ENCODE measurements at places on chromosomes 5 and 9. TPM values are rescaled to one million over a fixed set of nuclear protein-coding genes. Genes with fewer than 3 reads are reported as not detected.

DNA sequence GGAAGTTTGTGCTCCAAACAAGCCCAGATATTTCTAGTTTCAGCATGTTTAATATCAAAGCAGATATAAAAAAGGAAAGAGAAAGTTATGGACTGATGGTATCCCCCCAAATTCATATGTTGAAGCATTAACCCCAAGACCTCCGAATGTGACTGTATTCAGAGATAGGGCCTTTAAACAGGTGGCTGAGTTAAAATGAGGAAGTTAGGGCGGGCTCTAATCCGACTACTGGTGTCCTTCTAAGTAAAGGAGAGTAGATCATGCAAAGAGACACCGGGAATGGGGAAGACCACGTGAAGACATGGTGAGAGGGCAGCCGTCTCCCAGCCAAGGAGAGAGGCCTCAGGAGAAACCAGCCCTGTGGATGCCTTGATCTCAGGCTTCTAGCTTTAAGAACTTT is 324.1 kb upstream of the KIF2A start:
- H3K27me3 ChIP-seq = peaks cover 5% of the 10 kb centered on the region
- H3K36me3 ChIP-seq = no peaks in the 10 kb centered on the region
- H3K27ac ChIP-seq = no peak overlapping the region
- no peak for DNase-seq

DNA sequence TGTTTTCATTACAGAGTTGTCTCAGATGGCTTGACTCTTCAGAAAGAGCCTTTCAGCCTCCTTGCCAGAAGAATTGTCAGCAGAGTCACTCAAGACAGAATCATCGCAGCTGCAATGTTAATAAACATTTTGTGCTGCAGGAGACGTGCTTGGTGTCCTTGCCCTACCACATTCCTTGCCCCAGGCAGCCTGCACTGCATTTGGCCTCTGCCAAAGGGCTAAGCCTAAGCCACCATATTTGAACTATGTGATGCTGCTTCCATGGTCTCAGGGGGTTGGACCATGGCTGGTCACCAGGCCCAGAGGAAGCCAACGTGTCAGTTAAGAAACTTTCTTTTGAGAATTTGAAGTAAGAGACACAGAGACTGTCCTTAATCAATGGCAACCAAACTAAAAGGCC is 145.4 kb downstream of the ACTL7B start:
- H3K36me3 ChIP-seq = no peaks in the 10 kb centered on the region
- H3K27ac ChIP-seq = no peak overlapping the region
- H3K4me3 ChIP-seq = no peak overlapping the region
- DNase-seq = no peak

GRCh38 chr9:72509635-72510034 is 11.8 kb upstream of the TMC1 start:
- peak overlapping the region; percentile 87 for H3K27ac ChIP-seq
- peak overlapping the region; percentile 29 for H3K4me3 ChIP-seq
- H3K4me1 ChIP-seq = peaks cover 17% of the 10 kb centered on the region
- H3K36me3 ChIP-seq = no peaks in the 10 kb centered on the region

DNA sequence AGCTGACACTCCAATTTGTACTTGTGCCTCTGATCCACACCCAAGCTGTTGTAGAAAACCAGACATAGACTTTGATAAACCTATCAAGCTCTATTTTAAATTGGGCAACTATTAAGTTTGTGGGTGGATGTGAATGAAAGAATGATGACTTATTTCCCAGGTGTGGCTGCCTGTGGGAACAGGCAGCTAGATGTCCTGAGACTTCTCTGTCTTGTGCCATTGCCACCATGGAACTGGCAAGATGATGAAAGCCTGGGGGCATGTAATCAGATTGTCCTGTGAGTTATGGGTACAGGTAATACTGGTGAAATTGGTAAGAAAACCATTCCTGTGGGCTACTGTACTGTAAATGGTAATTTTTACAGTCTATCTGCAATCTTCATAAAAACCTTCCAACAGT is 57.5 kb downstream of the CEMIP2 start:
- H3K36me3 ChIP-seq = peaks cover 35% of the 10 kb centered on the region
- H3K4me1 ChIP-seq = peaks cover 17% of the 10 kb centered on the region
- no peak overlapping the region for H3K27ac ChIP-seq
- H3K4me3 ChIP-seq = no peak overlapping the region

- peaks cover 13% of the 10 kb centered on the region for H3K4me1 ChIP-seq
- H3K27me3 ChIP-seq = no peaks in the 10 kb centered on the region
- no peak overlapping the region for H3K4me3 ChIP-seq
- H3K36me3 ChIP-seq = peaks cover 41% of the 10 kb centered on the region
Observed at GRCh38 chr5:40716590-40716989, 36.9 kb downstream of the PTGER4 start.

- no peak for DNase-seq
- no peaks in the 10 kb centered on the region for H3K27me3 ChIP-seq
- peaks cover 7% of the 10 kb centered on the region for H3K4me1 ChIP-seq
- H3K27ac ChIP-seq = no peak overlapping the region
- H3K36me3 ChIP-seq = no peaks in the 10 kb centered on the region
- no peak overlapping the region for H3K4me3 ChIP-seq
Observed at GRCh38 chr9:134694368-134694665, 52.7 kb downstream of the COL5A1 start.

DNA sequence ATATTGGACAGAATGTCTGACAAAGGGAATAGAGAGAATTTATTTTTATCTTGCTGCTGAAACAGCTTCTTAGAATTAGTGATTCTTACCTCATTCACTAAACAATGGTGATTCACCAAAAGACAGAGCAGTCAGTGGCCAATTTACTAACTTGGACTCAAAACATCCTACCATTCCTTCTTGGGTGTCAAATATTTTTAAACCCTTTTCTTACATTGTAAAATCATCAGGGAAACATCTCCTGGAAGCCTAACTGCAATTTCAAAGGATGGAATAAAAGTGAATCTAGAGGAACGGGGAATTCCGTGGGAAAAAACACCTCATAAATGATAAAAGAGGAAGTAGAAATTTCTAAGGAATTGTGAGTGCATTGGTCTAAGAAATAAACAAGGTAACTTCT is 97.7 kb downstream of the LHFPL2 start:
- no peak overlapping the region for H3K27ac ChIP-seq
- H3K36me3 ChIP-seq = no peaks in the 10 kb centered on the region
- peaks cover 11% of the 10 kb centered on the region for H3K27me3 ChIP-seq
- H3K4me3 ChIP-seq = no peak overlapping the region

DNA sequence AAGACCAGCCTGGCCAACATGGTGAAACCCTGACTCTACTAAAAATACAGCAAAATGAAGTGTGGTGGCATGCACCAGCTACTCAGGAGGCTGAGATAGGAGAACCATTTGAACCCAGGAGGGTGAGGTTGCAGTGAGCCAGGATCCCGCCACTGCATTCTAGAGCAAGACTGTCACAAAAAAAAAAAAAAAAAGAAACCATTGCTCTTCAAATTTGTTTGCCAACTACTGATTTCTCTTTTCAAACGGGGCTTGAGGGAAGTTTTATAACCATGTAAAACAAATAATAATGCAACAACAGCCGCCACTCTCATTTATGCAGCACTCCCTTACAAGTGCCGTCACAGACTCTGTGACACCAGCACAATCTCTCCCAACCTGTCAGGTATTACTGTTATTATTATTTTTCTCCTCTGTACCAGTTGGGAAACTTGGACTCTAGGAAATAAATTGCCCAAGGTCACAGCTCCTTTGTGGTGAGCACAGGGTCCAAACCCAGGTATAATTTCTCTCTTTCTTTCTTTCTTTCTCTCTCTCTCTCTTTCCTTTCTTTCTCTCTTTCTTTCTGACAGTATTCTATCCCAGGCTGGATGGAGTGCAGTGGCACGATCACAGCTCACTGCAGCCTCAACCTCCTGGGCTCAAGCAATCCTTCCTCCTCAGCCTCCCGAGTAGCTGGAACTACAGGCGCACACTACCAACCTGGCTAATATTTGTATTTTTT is 25.4 kb downstream of the SERINC5 start:
- no peaks in the 10 kb centered on the region for H3K27me3 ChIP-seq
- no peak for DNase-seq
- peaks cover 72% of the 10 kb centered on the region for H3K4me1 ChIP-seq
- peak overlapping the region; percentile 77 for H3K27ac ChIP-seq
- no peak overlapping the region for H3K4me3 ChIP-seq
- H3K36me3 ChIP-seq = peaks cover 19% of the 10 kb centered on the region

DNA sequence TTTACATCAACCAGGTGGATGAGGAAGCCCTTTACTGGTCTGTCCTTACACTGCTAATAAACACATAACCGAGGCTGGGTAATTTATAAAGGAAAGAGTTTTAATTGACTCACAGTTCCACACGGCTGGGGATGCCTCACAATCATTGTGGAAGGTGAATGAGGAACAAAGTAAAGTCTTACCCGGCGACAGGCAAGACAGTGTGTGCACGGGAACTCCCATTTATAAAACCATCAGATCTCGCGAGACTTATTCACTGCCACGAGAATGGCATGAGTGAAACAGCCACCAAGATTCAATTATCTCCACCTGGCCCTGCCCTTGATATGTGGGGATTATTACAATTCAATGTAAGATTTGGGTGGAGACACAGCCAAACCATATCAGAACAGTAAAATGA is 67.3 kb upstream of the GRAMD2B start:
- no peaks in the 10 kb centered on the region for H3K36me3 ChIP-seq
- no peak overlapping the region for H3K4me3 ChIP-seq
- peaks cover 12% of the 10 kb centered on the region for H3K4me1 ChIP-seq

DNA sequence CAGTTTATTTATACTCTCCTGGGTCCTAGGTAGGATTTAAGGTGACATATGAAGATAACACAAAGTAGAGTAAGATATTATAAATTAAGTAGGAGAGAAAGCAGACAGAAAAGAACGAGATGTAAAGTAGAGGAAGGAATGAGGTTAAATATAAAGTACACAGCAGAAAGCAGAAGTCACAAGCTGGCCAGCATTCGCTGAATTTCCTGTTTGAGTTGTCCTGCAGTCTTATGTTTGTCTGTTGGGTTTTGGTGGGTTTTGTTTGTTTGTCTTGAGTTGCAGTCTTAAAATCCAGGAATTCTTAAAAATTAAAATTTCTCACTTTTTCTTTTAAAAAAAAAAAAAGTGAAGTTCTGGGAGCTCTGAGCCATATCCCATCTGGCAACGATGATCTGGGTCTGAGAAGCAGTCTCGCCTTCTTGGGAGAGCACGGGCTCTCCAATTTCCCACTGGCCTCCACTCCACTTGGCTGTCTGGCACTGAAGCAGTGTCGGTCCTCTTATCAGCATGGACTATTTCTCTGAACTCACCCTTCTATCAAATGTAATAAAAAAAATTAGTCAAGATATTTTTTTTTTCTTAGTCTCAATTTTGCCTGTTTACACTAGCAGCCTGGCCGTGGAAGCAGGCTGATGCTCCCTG is 2.0 kb downstream of the S100Z start:
- peaks cover 13% of the 10 kb centered on the region for H3K36me3 ChIP-seq
- no peak overlapping the region for H3K4me3 ChIP-seq
- H3K27me3 ChIP-seq = no peaks in the 10 kb centered on the region
- peaks cover 43% of the 10 kb centered on the region for H3K4me1 ChIP-seq
- H3K27ac ChIP-seq = no peak overlapping the region

GRCh38 chr9:114072184-114073140 is 5.6 kb downstream of the AMBP start:
- DNase-seq = no peak
- no peak overlapping the region for H3K27ac ChIP-seq
- no peaks in the 10 kb centered on the region for H3K36me3 ChIP-seq
- no peak overlapping the region for H3K4me3 ChIP-seq
- peaks cover 17% of the 10 kb centered on the region for H3K27me3 ChIP-seq

- H3K27me3 ChIP-seq = peaks cover 2% of the 10 kb centered on the region
- H3K4me1 ChIP-seq = no peaks in the 10 kb centered on the region
- H3K4me3 ChIP-seq = no peak overlapping the region
Observed at GRCh38 chr9:81575956-81576355, 113.4 kb downstream of the TLE1 start.

- no peak for DNase-seq
- H3K36me3 ChIP-seq = no peaks in the 10 kb centered on the region
- H3K4me3 ChIP-seq = no peak overlapping the region
- no peak overlapping the region for H3K27ac ChIP-seq
- peaks cover 17% of the 10 kb centered on the region for H3K27me3 ChIP-seq
Observed at GRCh38 chr5:171445644-171446516, 26.4 kb downstream of the FGF18 start.

The TAF7 gene
- total RNA-seq = 45.2 TPM

The GLRA1 gene
- total RNA-seq = not detected

The ARHGEF28 gene
- 0.02 TPM for total RNA-seq

The MVB12B gene
- total RNA-seq = 3.0 TPM

The ANKRD34B gene
- 0.07 TPM for total RNA-seq

Data from activated CD4-positive, alpha-beta T cell treated with anti-CD3 and anti-CD28 coated beads for 36 hours (primary cell).